ENCODE measurements at places on chromosomes 13 and 19.

GRCh38 chr13:57253551-57253950, 86.6 kb downstream of the PRR20E start:
- no peak for DNase-seq

DNA sequence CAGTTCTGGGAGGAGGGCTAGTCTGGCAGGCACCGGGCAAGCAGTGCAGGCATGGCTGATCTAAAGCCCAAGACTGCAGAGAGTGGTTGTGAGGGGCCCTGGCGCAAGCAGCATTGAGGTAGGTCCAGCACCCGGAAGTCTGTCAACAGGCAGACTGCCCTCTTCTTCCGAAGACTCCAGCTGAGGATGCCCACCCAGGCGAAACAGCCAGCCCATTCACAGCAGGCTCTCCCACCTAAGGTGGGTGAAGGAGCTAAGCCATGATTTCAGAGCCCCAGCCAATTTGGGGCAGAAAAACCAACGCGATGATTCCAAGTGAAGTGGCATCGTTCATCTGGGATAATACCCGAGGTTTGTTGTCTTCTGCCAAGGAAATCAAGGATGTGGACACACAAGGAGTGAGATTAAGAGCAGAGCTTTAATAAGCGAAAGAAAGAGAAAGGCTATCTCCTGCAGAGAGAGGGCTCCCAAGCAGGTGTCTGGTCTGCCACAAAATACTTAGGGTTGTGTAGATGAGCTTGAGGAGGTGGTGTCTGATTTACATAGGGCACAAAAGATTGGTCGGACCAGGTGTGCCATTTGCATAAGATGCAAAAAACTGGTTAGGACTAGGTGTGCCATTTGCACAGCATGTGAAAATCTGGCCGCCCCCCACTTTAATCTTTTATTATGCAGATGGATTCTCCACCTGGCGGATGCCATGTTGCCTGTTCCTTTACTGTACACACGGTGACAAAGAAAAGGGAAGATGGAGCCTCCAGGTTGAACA, 22.6 kb downstream of the FAM124A start:
- DNase-seq, result no peak

GRCh38 chr19:38742906-38743305, 1.4 kb downstream of the CAPN12 start:
- DNase-seq, result no peak

DNA sequence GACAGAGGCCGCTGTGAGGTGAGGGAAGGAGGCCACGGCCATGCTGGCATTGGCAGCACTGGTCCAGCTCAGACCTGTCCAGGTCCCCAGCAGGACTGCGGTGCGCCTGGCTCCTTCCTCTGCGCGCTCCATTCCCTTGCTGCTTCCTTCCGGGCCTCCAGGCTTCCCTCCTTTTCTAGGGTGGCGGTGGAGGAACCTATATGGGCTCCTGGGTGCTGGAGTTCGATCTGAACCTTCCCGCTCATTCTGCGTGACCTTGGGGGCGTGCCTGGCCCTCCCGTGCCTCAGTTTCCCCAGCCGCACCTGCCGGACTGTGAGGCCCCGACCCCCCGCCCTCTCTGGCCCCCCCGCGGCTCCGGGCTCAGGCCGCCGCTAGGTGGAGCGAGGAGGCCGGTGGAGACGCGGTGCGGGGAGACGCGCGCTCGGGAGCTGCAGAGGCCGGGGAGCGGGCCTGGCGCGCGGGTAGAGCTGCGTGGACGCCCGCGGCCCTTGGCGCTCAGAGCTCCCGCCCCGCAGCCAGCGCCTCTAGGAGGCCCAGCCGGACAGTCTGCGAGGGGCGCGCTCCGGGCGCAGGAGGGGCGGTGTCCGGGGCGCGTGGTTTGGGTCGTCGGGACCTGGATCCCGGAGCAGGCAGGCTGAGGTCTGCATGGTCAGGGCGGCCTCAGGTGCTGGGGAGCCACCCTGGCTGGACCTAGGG, 29.9 kb downstream of the EFNA2 start:
- DNase-seq, result no peak

DNA sequence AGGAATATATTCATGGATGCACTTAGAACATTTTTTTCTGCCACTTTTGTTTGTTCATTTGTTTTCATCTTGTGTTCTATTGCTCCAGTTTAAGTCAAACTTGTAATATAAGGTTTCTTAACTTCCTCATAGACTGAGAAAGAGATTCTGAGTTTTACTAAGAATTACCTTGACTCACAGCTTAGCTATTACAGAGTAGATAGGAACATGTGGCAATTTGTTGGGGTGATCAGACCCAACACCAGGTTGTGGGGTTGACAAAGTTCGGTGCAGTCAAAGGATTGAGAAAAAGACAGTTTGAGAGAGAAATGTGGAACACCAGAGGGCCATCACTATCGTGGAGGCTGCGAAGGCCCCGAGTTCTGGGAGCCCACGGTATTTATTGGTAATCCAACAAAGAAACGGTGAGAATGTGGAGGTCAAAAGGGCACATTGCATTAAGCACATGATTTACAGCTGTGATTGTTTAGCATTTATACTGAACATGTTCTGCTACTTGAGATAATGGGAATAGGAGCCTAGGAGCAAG, 2526.0 kb downstream of the PCDH9 start:
- DNase-seq, result no peak

All from hypothalamus (tissue), 51 donors.